ENCODE measurements at places on chromosomes 4 and X.
A peak's percentile ranks its signal among the peaks of the same experiment; 100 is the strongest.

- no peak for DNase-seq
These were observed 84.5 kb upstream of the GPM6B start for GRCh38 chrX:13901354-13901753.

GRCh38 chrX:54442790-54443189 lies 2.6 kb downstream of the TSR2 start:
- no peak for DNase-seq

DNA sequence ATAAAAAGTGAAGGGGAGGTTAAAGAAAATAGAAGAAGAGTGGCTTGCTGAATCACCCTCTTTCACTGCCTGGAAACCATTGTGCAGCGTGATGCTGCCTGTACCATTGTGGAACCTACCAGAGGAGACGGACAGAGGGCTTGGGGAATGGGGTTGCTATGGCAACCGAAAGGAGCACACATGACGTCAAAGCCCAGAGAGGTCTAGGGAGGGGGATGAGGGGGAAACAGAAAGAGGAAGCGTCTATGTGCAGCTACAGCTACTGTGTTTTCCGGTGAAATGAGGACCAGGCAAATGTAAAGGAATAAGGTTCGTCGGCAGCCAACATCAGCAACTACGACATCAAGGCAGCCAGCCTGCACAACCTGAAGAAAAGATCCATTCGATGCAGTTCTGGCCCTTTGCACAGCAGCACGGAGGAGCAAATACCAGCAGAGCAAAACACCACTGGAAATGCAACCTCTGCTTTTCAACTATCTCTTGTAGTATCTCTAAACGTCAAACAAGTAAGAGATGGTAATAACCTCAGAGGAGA lies at the start of gene MAPK10:
Gene MAPK10, minus strand, starts transcription at position 110 of the 535 bp plus-strand sequence.
- peak; percentile 61 for DNase-seq

- DNase-seq: no peak
These were observed 357 bp upstream of the ETNPPL start for GRCh38 chr4:108763226-108763593.

GRCh38 chrX:120457766-120458180 lies 11.3 kb downstream of the LAMP2 start:
- DNase-seq: no peak

DNA sequence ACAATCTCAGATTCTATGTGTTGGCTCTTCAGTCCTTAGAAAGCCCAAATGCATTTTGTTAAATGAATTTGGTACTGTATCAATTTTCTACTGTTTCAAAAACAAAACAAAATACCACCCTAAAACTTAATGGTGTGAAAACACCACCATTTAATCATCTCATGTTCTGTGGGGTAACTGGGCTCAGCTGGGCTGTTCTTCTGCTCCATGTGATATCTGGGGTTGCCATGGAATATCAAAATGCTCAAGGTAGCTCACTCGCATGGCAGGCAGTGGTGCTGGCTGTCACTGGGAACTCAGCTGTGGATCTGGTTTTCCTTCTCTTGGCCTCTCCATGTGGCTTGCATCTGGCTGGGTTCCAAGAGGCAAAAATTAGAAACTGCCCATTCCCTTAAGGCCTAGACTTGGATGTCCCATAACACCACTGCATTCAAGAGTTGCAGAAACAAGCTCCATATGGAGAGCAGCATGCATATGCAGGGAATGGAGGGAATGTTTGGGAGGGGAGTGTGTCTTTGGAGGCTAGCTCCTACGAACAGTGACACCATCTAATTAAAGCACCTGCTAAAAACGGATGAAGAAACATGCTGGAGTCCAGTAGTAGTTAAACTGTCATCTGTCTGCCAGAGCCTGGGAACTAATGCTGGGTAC lies 279.2 kb downstream of the STK32B start:
- no peak for DNase-seq

DNA sequence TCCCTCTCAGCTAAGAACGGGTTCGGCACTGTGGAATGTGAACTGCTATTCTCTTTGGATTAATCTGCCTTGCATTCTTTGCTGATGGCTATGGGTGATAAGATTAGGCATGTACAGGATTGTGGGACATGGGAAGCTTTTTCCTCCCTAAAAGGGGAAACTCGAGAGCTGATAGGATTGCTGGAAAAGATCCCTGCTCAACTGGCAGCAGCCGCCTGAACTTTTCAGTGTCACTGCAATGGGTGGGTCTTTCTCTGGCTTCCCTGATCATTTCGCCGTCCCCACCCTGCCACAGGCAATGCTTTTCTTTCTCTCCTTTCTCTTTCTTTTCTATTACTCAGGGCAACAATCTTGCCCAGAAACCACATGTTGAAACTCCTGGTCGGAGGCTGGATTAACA lies 20.5 kb downstream of the PAGE2 start:
- no peak for DNase-seq

GRCh38 chr4:148376151-148376550 lies 66.1 kb downstream of the NR3C2 start:
- no peak for DNase-seq

GRCh38 chr4:71303287-71303686 lies 35.5 kb upstream of the SLC4A4 start:
- no peak for DNase-seq

GRCh38 chr4:94527556-94528233 lies 76.0 kb downstream of the PDLIM5 start:
- no peak for DNase-seq

DNA sequence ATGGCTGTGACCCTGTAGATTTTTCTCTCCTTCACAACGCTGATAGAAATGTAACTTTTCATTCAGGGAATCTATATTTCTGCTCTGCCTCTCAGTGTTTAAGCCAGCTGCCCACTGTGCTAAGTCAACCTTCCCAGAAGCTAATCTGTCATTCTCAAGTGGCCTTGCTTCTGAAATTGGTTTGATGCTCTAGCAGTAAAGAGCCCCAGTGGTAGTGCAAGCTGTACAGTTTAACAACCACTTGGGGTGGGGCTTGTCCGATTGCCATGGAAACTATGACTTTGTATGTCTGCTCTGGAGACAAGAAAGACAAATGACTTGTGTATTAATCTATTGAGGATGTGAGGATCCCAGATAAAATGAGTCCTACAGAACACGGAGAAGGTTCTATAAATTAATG lies 620.9 kb upstream of the GALNT7 start:
- no peak for DNase-seq

- DNase-seq: no peak
These were observed 157.2 kb upstream of the USP9X start for GRCh38 chrX:40928076-40928475.

DNA sequence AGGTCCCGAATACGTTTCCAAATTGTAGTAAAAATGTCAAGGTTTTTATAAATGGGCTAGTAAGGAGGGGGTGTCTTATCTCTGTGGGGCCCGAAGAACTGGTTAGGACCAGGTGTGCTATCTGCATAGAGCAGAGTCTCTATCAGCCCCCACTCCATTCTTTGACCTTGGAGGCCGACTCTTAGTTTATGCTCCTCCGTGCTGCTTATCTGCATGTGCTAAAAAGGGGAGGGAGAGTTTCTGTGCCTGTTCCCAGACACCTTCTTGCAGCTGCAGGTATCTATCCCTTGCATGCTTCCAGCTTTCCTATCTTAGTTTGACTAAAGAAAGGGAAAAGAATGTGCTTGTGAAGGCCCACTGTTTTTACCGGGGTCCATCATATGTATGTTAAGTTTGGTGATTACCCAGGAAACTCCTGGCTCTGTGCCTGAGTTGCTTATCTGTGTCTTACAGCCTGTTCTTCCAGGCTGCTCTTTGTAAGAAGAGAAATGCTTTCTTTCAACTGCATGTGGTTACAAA lies 28.6 kb upstream of the NAF1 start:
- DNase-seq: no peak

DNA sequence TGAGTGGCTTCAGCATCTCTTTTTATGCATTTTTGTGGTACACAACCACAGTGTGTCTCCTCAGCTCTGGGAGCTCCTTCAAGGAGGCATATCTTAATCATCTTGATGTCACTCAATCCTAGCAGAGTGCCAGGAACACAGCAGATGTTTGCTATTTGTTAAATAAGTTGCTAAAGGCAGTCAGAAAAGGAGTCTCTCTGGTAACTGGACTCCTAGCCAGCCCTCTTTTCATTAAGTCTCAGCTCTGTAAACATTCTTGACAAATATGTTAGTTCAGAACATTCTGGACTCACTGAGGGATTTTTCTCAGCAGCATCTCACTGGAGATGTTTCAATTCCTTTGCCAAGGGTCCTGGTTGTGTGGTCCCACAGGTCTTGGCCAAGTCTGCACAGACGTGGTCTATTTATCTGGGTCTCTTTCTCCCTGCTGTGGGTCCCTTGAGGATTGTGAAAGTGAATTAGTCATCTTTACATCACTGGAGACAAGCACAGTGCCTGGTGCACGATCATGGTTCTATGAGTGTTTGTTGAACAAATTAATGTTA lies 20.3 kb upstream of the FAM9C start:
- no peak for DNase-seq

DNA sequence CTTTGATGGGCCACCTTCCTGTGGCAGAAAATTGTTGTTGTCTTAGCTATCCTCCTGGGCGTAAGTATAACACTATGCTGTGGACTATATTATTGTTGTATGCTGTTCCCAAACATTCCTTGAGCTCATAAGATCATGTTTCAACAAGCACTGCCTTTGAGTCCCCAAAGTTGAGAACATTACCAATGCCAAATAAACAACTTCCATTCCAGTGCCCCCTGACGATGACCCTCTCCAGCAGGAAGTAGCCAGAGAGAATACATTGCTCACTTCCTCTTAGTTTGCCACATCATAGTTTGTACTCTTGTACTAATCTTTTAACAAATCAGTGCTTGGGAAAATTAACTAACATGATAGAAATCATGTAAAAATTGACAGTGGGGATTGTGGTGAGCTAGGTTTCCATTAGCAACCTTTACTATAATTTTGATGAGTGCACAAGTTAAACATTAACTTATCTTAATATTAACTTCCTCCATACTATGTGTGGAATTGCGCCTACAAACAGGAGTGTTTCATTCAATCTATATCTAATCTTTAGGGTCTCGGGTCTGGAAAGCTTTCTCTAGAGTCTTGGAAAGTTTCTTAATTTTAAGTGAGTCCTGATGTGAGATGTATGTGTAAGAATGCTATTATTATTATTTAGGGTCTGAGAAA lies 20.3 kb upstream of the DHX15 start:
- no peak for DNase-seq

DNA sequence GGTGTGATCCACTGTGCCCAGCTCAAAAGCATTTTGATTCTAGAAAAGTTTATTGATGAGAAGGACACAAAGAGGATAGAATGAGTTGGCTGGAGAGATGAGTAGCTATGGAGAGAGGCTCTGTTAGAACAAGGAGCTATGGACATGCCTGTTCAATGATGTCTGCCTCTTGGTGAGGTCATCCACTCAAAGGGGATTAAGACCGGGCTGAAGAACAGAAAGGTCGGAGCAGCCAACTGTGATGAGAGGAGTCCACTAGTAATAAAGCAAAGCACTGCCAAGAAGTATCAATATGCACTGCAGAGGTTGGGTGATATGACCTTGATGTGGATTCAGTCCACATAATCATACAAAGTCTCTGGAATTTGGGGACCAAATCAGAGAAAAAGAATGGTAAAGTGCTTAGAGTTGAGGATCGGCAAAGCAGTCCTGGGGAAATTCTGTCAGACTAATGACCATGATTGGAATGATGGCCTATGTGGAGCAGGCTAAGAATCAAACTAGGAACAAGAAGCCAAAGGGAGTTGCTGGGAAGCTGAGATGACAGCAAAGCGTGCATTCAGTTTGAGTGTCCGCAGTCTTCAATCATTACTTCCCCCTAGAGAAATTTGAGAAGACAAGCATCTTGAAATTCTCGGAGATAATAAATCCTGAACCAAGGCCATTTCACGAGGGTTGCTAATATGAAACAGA lies 55.7 kb upstream of the MMAA start:
- no peak for DNase-seq

DNA sequence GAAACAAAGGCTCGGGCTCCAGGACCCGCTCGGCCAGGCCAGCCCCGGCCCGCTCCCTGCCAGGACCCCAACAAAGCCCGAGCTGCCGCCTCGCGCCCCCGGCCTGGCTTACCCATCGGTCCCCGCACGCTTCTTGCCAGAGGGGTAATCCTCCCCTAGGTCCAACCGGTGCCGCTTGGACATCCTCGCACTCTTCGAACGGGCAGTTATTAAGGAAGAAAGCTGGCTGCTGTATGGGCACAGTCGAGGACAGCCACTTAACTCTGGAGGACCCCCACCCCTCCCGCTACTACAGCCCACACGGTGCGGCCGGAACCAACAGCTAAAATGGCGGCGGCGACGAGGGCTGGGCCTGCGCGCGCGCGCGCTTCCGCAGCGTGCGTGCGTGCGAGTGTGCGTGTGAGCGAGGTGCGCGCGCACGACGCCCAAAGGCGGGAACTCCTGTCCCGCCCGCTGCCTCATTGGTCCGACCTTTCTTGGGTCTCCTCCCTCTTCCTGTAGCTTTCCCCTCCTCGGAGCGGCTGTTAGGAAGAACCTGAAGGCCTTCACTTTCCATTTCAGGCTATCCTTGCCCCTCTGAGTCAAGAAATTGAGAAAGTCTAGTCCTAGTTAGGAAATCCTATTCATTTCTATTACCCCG lies at the start of gene DHX15:
Gene DHX15, minus strand, starts transcription at position 344 of the 640 bp plus-strand sequence. Its CDS starts 161 bp downstream, at position 183.
- DNase-seq: peak; percentile 85

GRCh38 chrX:108117988-108118387 lies 26.4 kb downstream of the ATG4A start:
- no peak for DNase-seq

DNA sequence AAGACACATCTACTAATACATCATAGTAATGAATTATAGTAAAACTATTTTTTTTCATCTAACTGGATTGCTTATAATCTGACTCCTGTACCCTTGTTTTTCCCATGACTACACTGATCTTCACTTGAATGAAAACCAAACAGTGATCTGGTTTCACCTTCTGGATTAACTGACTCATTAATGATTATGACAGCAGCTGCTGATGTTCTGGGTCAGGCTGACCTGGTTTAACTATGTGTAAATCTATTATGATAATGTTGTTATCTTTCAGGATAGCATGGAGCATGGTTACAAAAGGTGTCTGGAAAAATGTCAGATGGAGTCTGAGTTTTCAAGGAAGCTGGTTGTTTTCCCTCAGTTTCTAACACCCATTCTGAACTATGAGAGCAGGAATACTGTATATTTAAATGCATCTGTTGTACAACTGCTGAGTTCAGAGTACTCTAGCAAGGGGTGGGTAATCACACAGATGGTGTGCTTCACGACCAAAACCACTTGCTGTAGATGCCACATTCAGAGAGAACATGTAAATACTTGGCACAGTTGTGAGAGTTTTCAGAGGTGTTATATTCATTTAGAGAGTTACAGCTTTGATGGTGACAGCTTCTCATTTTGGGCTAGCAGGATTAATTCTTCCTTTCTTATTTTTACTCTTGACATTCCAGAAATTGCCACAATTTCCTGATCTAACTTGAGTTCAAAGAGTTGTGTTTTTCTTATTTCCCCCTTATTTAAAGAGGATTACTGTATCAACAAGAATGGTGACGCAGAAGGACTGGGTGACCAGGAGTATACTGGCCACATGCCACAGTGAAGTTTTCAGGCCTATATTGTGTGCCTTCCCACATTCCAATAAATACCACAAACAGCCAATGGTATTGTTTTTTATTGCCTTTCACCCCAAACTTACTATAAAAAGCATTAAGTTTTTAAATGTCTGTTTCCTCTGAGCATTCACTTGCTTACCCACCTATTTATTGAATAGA lies 249.7 kb upstream of the TET2 start:
- no peak for DNase-seq

GRCh38 chrX:111719426-111720210 lies 38.6 kb downstream of the ALG13 start:
- no peak for DNase-seq
